T-helper 17 cell (primary cell): ENCODE measurements at places on chromosomes 12 and 14.

- peaks cover 2% of the 10 kb centered on the region for H3K36me3 ChIP-seq
- no peak for DNase-seq
- H3K27me3 ChIP-seq, result peaks cover 11% of the 10 kb centered on the region
- no peak overlapping the region for H3K4me3 ChIP-seq
- no peak overlapping the region for H3K27ac ChIP-seq
Observed at GRCh38 chr14:65150898-65151608, 48.7 kb upstream of the MAX start.

DNA sequence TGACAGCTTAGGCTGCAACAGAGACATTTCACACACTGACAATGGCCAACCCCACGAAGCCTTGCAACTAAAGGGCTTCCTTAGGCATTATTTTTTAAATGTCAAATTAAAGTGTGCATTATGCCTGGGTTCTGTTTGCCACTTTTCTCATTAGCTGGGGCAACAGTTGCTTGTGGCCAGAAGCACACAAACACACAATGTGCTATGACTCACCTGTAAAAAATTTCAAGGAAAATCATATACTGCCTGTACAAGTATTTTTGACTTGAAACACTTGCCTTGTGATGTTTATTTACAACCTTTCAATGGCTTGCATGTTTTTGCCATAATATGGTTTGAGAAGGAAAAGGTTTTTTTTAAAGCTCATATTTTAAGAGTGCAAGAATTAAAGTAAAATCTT, 1.9 kb downstream of the NTN4 start:
- H3K36me3 ChIP-seq, result peaks cover 4% of the 10 kb centered on the region
- H3K4me1 ChIP-seq, result peaks cover 23% of the 10 kb centered on the region
- DNase-seq, result no peak
- peak overlapping the region; percentile 96 for H3K4me3 ChIP-seq
- peak overlapping the region; percentile 89 for H3K27ac ChIP-seq
- peaks cover 38% of the 10 kb centered on the region for H3K27me3 ChIP-seq

GRCh38 chr14:88005050-88005481, at the start of gene GPR65:
Gene GPR65, plus strand, starts transcription at chr14:88005135. Its CDS starts 5,713 bp downstream, at chr14:88010848.
- H3K4me3 ChIP-seq, result peak within 1 kb of the TSS; percentile 92
- H3K27me3 ChIP-seq, result no peaks in the 10 kb centered on the region
- peak within 1 kb of the TSS; percentile 98 for H3K27ac ChIP-seq
- peaks cover 45% of the 10 kb centered on the region for H3K4me1 ChIP-seq
- no peak for DNase-seq

- no peaks in the 10 kb centered on the region for H3K27me3 ChIP-seq
- H3K4me1 ChIP-seq, result peaks cover 27% of the 10 kb centered on the region
- H3K27ac ChIP-seq, result no peak overlapping the region
- no peak for DNase-seq
Observed at GRCh38 chr12:123143736-123144461, 7.0 kb downstream of the PITPNM2 start.

- H3K36me3 ChIP-seq, result peaks cover 7% of the 10 kb centered on the region
- peaks cover 15% of the 10 kb centered on the region for H3K4me1 ChIP-seq
- no peak overlapping the region for H3K4me3 ChIP-seq
- no peak for DNase-seq
Observed at GRCh38 chr14:71591929-71592328, 340.3 kb upstream of the RGS6 start.

DNA sequence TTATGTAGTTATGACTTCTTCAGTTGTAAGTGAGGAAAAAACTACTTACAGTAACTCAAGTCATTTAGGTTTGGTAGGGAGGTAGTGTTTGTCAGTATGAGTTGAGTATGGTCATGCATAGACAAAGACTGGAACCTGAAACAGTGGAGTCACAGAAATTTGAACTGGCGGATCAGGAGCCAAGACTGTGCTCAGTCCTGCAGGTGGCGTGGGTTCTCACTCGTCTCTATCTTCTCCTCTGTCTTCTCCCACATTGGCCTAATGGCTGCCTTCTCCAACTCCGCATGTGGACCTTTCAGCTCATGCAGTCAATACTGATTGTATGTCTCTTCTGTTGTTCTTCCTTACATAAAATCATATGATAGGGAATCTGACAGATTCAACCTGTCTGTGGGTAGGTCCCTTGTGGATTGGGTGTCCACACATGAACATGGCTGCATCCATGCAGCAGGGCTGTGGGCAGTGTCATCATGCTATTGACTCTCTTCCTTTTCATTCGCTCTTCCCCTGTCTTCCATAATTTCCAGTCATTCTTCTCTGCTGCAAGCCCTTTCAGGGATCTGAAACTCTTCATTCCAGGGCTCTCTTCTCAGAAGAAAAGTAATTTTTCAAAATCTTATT, 78.8 kb upstream of the NEDD1 start:
- DNase-seq, result no peak
- H3K4me3 ChIP-seq, result no peak overlapping the region
- H3K4me1 ChIP-seq, result no peaks in the 10 kb centered on the region
- no peaks in the 10 kb centered on the region for H3K36me3 ChIP-seq
- no peak overlapping the region for H3K27ac ChIP-seq

GRCh38 chr14:89252887-89253532, 164.0 kb downstream of the FOXN3 start:
- peaks cover 3% of the 10 kb centered on the region for H3K36me3 ChIP-seq
- H3K27me3 ChIP-seq, result no peaks in the 10 kb centered on the region

DNA sequence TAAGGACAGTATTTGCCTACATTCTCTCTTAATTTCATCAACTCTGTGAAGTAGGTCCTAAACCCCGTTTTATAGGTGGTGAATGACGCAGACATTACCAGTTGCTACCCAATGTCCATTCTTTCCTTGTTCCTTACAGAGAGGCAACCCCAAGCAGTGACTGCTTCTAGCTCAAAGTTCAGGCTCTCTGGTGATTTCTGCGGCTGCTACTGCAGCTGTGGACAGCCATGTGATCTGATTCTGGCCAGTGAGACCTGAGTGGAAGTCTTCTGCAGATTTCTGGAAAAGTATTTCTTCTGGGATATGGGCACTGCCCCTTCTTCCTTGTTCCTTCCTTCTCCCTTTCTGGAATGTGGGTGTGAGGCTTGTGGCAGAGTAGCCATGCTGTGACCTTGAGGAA, 82.9 kb downstream of the ARF6 start:
- DNase-seq, result no peak
- H3K27me3 ChIP-seq, result no peaks in the 10 kb centered on the region
- no peaks in the 10 kb centered on the region for H3K36me3 ChIP-seq

DNA sequence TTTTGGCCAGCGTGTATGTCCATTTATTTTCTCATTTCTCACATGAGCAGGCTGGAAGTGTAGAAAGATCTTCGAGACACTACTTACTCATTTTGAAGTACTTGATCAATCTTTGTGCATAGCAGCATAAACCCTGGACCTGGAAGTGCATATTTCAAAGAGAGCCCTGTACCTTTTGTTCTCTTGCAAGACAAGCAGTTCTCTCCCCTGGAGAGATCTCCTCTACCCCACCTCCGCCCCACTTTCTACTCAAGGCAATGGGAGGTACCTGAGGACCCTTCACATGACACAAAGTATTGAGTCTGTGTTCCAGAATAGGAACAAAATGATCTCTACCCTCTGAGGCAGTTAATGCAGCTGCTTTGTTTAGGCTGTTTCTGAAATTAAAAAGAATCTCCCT, 27.4 kb upstream of the RASSF3 start:
- no peak for DNase-seq
- peak overlapping the region; percentile 92 for H3K27ac ChIP-seq
- peak overlapping the region; percentile 88 for H3K4me3 ChIP-seq
- peaks cover 23% of the 10 kb centered on the region for H3K4me1 ChIP-seq

DNA sequence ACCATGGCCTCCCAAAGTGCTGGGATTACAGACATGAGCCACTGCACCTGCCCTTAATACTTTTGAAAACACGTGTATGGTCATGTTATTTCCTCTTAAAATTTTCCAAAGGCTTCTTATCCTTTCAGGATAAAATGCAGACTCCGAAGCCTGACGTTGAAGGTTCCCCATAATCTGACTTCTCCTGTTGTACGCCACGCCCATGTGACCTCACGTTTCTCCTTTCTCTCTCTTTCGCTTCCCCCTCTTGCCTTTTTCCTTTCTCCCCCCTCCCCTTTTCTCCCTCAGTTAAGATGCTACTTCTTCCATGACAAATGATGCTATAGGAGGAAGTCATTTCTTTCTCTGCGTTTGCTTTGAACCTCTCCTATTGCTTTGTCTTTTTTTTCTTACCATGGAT, 266.0 kb downstream of the FBXL14 start:
- peaks cover 8% of the 10 kb centered on the region for H3K36me3 ChIP-seq
- DNase-seq, result no peak
- H3K4me3 ChIP-seq, result no peak overlapping the region
- peaks cover 19% of the 10 kb centered on the region for H3K4me1 ChIP-seq
- no peaks in the 10 kb centered on the region for H3K27me3 ChIP-seq
